Left renal cortex interstitium (tissue), 4 donors: ENCODE measurements at places on chromosomes 12 and 14. TPM values are rescaled to one million over a fixed set of nuclear protein-coding genes. Genes with fewer than 3 reads are reported as not detected.

DNA sequence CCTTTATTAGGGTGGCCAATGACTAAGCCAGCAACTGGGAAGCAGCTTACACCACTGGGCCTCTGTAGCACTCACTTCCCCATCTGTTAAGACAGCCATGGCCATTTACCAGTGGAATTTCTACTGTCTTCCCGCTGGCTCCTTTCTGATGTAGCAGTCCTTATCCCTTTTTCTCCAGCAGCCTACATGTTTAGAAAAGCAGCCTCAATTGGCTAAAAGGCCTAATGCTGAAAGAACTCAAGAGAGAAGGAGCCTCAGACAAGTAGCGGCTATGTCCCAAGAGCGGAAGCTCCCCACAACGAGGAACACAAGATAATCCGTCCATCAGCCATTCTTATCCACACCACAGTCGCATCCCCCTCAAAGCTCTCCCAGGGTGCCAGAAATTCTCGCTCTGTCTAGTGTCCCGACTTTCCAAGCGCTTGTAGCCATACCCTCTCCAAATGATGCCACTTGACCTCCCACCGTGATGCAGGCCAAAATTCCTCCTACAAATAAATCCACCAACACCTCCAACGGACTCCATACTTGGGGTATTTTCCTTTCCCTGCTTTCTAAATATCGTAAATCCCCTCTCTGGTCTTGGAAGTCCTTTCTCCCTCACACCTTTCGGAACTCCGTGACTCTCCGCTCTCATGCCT, 624 bp downstream of the M6PR start:
- peak; percentile 9 for DNase-seq

- no peak for DNase-seq
These were observed 126.7 kb downstream of the CALM1 start for GRCh38 chr14:90523544-90523943.

- DNase-seq: no peak
These were observed 3.0 kb downstream of the KIF5A start for GRCh38 chr12:57552835-57553313.

Gene TESPA1
- 0.49 TPM for polyA plus RNA-seq
